Mesenteric fat pad (tissue), 1 donor: ENCODE measurements at places on chromosomes 4 and X. TPM values are rescaled to one million over a fixed set of nuclear protein-coding genes. Genes with fewer than 3 reads are reported as not detected.

Gene ATP7A
- 9.2 TPM for total RNA-seq

GRCh38 chrX:110159235-110159634 lies 156.3 kb downstream of the TMEM164 start:
- DNase-seq: no peak

DNA sequence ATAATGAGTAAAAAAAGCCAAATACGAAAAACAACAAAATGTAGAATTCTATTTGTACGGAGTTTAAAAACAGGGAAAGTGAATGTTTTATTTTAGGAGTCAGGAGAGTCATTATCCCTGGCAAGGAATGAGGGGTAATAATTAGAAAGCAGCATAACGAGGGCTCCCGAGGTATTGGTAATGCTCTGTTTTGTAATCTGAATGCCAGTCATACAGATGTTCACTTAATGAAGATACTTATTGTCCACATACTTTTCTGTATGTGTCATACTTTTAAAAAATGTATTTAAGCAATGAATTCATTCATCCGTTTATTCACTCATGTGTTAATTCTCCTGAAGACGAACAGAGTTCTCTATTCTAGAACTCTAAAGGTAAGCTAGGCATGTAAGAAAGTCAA lies 87.8 kb upstream of the BMP2K start:
- DNase-seq: no peak

- DNase-seq: no peak
Measured at GRCh38 chr4:76322236-76322635, 15.7 kb downstream of the STBD1 start.
